ENCODE measurements at places on chromosomes 3 and 15.
A peak's percentile ranks its signal among the peaks of the same experiment; 100 is the strongest.

DNA sequence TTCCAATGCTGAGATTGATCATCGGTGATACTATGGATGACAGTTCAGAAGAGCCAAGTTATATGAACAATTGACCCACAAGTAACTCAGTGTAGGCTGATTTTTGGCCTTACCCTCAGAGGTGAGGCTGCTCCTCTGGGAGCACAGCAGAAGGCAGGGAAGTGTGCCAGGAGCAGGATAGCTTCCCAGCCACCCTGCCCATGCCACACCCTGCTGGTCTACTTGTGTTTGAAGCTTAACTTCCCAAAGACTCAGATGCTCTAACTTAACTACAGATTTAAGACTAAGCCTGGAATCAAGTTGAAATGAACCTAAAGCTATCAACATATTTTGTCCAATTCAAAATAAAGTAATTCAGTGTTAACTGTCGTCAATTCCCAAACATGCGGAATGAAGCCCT lies 77.5 kb downstream of the BOC start:
- ATAC-seq: no peak

DNA sequence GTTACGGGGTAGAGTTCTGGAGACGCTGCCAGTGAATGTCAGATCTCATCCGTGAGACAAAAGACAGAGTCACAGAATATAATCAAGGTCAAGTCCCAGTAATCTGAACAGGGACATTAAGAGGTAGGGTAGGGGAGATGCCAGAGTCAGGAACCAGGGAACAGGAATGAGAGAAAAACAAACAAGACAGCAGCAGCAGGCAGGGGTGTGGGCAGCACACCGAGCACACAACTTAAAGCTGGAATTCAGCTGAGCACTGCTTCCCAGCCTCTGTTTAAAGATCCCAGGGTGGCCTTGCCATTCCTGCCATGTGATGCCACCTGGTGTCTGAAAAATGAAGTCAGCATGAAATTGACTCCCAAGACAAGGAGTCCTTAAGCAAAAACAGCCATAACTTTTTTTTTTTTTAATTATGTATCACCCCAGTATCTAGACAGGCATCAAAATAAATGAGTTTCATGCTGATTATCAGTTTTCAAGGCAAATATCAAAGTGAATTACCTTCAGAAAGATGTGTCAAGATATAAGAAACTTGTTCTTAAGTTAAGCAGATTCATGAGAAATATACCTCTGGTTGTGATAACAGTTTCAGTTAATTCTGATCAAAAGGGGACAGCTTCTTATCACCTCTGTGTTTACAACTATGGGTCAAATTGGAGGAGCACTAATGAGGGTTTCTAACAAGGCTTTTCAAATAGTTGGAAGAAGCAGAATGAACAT lies 203.7 kb downstream of the SLC9A9 start:
- ATAC-seq: peak; percentile 70

DNA sequence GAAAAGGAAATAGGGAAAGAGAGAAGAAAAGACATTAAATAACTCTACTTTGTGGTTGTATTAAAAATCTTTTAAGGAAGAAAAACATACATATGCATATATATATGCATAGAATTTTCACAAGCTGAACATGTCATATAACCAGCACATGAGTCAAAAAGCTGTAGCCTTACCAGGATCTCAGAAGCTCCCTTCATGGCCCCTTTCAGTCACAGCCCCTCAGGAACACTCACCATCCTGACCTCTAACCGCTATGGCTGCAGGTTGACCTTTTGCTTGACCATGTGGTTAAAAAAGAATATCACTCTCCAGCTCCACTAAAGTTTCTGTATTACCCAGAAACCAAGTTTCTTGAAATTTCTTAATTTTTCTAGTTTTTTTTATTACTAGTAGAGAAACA lies 103.4 kb downstream of the CHST2 start:
- no peak for ATAC-seq

DNA sequence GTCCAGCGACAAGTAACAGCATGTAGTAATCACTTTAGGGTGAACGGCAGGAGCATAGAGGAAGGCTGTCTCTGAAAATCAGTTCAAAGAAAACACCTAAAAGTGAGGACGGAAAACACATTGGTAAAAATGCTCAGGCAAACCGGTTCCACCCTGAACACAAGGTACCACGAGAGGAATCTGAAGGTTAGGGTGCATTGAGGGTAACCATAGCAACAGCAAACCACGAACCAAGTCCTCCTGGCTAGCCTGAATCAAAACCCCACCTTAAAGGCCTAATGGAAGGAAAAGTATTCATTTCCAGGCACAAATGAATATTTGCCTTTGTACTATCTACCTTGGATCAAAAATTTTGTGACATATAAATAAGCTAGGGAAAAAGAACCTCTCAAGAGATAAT lies 315.0 kb downstream of the OCA2 start:
- no peak for ATAC-seq

DNA sequence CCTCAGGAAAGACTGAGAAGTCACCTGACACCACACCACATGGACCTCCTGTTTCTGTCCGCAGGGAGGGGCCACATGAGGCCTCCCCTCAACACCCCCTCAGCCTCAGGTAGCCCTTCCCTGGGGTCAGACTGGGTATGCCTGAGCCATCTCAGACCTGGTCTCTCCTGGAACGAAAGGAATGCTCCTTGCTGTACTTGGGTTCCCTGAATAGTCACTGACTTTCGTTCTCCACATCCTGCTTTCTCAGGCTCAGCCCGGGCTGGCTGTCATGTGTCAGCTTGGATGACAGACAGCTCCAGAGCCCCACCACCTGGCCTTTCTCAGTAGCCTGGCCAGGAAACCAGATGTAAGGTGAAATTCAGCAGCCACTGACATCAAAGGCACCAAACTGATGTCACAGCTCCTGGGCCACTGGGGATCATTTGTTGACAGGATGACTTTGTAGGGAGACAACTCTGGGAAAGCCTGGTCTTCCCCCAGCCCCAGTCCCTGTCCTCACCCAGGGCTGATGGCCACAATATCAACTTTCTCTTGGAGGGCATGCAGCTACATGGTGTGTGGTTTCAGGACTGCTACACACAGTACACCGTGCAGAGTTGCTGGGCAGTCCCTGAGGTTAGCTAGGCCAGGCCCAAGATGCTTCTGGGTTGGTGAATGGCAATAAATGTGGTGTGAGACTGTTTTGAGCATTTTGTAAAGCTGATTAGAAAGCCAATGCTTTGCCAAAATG lies 141.4 kb upstream of the MRPS22 start:
- no peak for ATAC-seq

DNA sequence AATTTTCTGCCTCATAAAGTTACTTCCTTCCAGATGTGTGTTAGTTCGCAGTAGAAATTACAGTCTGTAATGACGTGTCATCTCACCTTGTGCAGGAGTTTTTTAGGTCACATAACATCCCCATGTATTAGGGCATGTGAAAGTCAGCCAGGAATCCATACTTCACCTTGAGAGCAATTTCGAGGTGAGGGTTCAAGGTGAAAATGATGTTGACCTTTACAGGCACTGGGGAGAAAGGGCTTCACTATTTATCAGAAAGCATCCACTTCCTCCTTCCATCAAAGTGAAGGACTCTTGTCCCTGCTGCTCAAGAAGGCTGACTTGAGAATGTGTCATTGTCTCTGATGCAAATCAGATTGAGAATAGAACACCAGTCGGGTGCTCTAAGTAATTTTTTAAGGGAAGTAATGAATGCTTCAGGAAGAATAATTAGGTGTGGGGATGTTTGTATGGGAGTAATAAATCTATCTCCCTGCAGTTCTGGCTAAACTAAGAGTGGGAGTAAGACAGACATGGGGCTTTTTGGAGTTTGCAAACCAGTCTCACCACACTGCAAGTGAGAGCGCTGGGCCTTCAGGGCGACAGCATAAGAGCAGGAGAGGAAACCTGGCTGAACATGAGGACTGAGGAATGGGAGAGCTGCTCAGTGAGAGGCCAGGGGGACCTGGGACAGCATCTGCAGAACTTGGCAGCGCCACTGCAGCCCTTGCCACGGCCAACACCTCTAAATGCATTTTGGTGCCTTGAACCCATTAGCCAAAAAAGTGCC lies 85.9 kb upstream of the IL12A start:
- ATAC-seq: no peak
